Sigmoid colon (tissue), 7 donors: ENCODE measurements at places on chromosomes 2 and 18. TPM values are rescaled to one million over a fixed set of nuclear protein-coding genes. Genes with fewer than 3 reads are reported as not detected.

INO80B gene
- total RNA-seq = 8.9 TPM

NGEF gene
- total RNA-seq = 0.36 TPM

ANKAR gene
- 11.9 TPM for total RNA-seq

TUBA4A gene
- 109 TPM for total RNA-seq

TRIM43 gene
- total RNA-seq = not detected

RTKN gene
- total RNA-seq = 20.0 TPM

BARD1 gene
- 47.6 TPM for total RNA-seq

- no peak overlapping the region for H3K27ac ChIP-seq
- no peak overlapping the region for H3K4me3 ChIP-seq
- H3K4me1 ChIP-seq = no peaks in the 10 kb centered on the region
These were observed 14.6 kb upstream of the ACOXL start for GRCh38 chr2:110717734-110718133.

DNA sequence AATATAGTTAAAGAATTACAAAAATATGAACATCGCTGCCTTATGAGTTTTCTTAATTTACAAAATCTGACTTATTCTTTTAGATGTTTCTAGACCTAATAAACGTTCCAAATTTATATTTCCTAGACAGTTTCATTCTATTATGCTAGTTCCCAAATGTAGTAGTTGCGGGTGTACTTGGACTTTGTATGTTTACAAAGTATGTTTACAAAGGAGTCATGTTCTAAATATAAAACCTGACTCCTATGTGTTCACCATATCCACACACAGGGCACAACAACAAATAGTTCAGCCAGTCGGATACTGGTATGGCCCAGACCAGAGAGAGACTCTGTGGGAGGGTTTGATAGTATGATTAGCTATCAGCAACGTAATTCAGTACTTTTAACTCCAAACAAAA lies 230.7 kb downstream of the KCNH7 start:
- no peak overlapping the region for H3K4me3 ChIP-seq
- no peaks in the 10 kb centered on the region for H3K4me1 ChIP-seq
- DNase-seq = no peak
- H3K27ac ChIP-seq = no peak overlapping the region

- H3K4me1 ChIP-seq = no peaks in the 10 kb centered on the region
- no peak overlapping the region for H3K27ac ChIP-seq
- no peaks in the 10 kb centered on the region for H3K36me3 ChIP-seq
- no peaks in the 10 kb centered on the region for H3K27me3 ChIP-seq
- no peak for DNase-seq
- no peak overlapping the region for H3K4me3 ChIP-seq
These were observed 20.5 kb downstream of the FTCDNL1 start for GRCh38 chr2:199830531-199830930.

DNA sequence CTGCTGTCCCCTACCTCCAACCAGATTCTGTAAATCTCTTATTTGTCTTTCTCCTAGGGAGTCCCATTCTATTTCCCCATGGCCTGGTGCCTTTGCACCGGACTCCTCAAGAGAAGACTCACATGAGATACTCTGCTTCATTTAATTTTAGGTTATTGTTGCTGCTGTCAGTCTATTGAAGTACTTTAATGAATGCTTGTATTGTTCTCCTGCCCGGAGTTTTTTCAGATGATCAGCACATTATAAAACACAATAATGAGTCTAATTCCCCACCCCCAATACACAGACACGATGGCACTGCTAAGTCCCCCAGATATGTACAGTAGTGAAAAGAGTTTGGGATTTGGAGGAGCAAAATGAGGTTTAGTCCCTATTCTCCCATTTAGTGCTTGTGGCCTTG lies 58.9 kb downstream of the HAUS1 start:
- no peak for DNase-seq
- H3K36me3 ChIP-seq = no peaks in the 10 kb centered on the region
- no peak overlapping the region for H3K27ac ChIP-seq
- no peak overlapping the region for H3K4me3 ChIP-seq
- H3K4me1 ChIP-seq = no peaks in the 10 kb centered on the region

GRCh38 chr18:8752329-8752728 lies 47.0 kb downstream of the MTCL1 start:
- no peak overlapping the region for H3K4me3 ChIP-seq
- H3K27ac ChIP-seq = peak overlapping the region; percentile 77
- H3K36me3 ChIP-seq = no peaks in the 10 kb centered on the region
- H3K4me1 ChIP-seq = no peaks in the 10 kb centered on the region
- H3K27me3 ChIP-seq = no peaks in the 10 kb centered on the region

DNA sequence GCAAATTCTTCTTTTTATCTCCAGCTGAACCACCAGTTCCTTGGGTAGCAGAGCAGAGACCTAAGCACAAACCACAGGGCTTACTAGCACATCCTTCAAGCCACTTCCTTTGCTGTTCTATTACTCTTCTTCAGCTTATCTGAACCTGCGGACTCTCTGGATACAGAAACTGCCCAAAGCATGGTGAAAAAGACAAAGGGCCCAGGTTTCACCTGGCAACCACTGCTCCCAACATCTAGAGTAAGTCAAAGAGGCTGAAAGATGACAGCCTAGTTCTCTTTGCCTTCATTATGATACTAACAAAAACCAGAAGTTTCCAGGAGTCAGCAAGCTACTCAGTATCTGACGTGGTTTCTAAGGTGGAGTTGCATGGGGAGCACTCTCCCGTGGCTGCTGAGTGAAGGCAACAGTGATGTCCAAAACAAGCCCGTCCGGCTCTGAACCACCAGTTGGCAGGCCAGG lies 43.4 kb downstream of the KANSL3 start:
- DNase-seq = no peak
- no peak overlapping the region for H3K4me3 ChIP-seq
- peaks cover 42% of the 10 kb centered on the region for H3K36me3 ChIP-seq
- H3K27me3 ChIP-seq = no peaks in the 10 kb centered on the region
- no peak overlapping the region for H3K27ac ChIP-seq

GRCh38 chr2:9836074-9836473 lies 7.2 kb upstream of the TAF1B start:
- no peaks in the 10 kb centered on the region for H3K27me3 ChIP-seq
- H3K4me1 ChIP-seq = no peaks in the 10 kb centered on the region
- no peak for DNase-seq

GRCh38 chr18:21991081-21991534 lies 178.3 kb upstream of the GATA6 start:
- H3K4me1 ChIP-seq = peaks cover 2% of the 10 kb centered on the region
- no peak for DNase-seq
- no peaks in the 10 kb centered on the region for H3K36me3 ChIP-seq
- no peak overlapping the region for H3K27ac ChIP-seq
- H3K27me3 ChIP-seq = no peaks in the 10 kb centered on the region
- no peak overlapping the region for H3K4me3 ChIP-seq

DNA sequence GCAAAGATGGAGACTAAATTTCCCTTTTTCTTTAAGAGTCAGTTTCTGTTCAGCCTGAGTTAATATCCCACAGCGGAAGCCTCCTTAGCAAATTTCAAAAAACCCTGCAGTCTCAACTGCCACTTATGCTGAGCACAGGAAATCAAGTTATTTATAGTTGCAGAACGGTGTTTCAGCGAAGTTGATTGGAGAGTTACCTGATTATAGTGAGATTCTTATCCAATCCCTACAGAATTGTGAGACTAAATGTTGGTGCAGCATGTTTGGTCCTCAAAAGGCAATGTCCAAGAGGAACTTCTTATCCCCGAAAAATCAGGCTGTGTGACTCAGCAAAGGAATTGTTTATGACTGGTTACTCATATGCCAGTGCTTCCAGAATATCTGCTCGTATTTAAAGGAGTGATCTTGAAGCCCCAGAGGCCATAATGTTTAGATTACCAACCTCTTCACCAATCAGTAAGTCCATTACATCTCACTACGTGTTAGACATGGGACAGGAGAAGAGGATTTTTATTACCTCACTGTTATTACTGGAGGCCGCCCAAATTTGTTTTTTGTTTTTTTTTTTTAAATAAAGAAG lies 67.9 kb downstream of the LRRFIP1 start:
- peak overlapping the region; percentile 92 for H3K27ac ChIP-seq
- peak; percentile 29 for DNase-seq
- no peaks in the 10 kb centered on the region for H3K27me3 ChIP-seq
- peaks cover 82% of the 10 kb centered on the region for H3K4me1 ChIP-seq
- H3K36me3 ChIP-seq = no peaks in the 10 kb centered on the region

DNA sequence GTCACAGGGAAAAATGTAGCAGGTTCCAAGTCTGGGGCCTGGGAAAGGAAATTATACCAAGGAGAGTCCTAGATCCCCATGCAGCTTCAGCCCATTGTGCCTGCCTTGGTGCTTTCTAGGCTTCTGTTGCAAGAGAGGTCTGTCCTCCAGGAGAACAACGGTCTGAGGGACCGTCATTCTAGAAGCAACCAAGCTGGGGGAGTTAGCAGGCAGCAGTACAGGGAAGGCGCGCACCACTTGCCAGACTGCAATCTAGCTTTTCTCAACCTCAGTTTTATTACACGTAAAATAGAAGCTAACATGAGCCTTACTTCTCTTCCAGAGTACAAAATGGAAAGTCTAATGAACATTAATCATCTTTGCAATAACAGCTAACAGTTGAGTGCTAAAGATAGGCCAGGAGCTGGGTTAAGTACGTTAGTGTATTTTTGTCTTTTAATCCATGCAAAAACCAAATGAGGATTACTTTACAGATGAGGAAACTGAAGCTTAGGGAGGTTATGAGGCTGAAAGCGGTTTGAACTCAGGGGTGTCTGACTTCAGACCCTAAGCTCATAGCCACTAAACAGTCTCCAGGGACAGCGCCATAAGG lies 1.9 kb downstream of the TCF23 start:
- no peaks in the 10 kb centered on the region for H3K27me3 ChIP-seq
- no peaks in the 10 kb centered on the region for H3K4me1 ChIP-seq
- no peak overlapping the region for H3K27ac ChIP-seq
- no peak for DNase-seq
- H3K36me3 ChIP-seq = no peaks in the 10 kb centered on the region
- H3K4me3 ChIP-seq = no peak overlapping the region

DNA sequence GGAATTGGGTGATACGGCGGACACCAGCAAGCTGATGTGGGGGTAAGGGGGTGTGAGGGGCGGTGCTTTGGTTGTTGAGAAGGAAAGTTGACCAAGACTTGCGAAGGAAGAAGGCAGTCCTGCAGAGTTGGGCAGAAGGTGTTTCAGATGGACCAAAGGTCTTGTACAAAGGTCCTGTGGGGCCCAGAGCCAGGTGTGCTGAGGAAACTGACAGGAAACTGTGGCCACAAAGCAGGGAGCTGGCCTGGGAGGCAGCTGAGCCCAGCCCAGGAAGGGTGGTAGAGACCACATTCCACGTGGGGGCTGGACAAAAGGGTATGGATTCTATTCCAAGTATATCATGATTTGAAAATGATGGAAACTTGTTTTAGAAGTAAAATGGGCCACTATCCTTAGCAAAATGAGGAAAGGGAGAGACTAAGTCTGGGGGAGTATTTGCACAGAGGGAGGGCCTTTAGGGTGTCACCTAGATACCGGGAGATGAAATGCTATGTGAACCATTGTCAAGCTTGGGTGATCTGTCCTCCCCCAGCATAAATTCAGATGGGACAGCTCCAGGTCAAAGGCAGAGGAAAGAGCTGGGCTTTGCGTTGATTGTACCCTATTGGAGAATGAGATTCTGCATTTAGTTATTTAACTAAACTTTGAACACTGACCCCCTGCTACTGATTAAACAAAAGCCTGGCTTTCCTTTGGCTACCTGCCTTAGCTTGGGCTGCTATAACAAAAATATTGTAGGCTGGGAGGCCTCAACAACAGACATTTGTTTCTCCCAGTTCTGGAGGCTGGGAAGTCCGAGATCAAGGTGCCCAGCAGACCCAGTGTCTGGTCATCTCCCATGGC lies 4.3 kb upstream of the EDAR start:
- H3K4me1 ChIP-seq = no peaks in the 10 kb centered on the region
- H3K27ac ChIP-seq = no peak overlapping the region
- no peak for DNase-seq
- H3K27me3 ChIP-seq = peaks cover 12% of the 10 kb centered on the region
- H3K4me3 ChIP-seq = no peak overlapping the region

DNA sequence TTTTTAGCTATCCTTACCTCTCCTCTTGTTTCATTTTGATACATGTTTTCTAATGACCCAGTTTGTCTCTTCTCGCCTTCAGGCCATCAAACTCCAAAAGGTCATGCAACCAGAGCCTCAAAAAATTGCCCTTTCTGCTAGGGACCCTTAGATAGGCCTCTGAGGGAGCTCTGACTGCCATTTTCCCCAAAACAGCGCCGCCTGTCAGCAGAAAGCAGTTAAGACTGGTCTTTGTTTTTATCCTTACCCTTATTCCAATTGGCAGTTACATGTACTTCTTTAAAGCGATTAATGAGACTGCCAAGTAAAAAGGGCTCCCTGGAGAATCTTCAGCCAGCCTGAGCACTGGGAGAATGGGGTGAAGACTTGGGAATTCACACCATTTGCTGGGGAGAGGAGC lies 55.1 kb upstream of the RIT2 start:
- no peak for DNase-seq
- H3K27me3 ChIP-seq = no peaks in the 10 kb centered on the region
- H3K4me3 ChIP-seq = no peak overlapping the region
- H3K36me3 ChIP-seq = no peaks in the 10 kb centered on the region
- no peaks in the 10 kb centered on the region for H3K4me1 ChIP-seq

DNA sequence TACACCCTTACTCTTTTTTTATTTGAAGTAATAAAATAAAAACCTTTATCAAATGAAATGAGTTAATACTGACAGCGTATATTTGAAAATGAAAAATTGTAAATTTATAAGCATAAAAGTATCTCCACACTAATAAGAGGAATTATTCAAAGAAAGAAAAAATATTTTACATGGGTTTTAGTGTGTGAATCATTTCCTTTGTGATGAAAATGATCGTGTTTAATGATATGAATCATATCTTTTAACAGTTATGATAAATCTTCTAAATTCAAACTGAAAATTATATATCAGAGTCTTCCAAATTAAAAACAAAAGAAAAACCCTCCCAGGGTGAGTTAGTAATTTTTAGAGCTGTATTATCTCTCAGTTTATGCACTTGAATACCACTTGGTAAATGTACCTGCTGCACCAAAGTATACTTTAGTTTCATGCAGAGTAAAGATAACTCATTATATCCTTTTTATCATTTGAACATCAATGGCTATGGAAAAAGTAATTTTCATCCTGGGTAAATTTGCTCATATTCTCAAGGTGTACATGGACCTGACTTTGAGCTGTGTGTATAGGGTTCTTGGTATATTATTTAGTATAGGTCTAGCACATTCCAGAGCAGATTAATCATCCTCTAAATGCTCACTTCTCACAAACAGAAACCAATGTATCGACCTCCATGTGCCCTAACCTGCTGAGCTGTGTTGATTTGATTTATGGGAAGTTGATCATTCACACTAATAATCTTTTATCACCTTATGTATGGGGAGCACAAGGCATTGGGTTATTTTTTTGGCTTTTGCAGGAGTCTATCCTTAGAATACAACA lies 98.7 kb upstream of the VWC2L start:
- H3K4me3 ChIP-seq = no peak overlapping the region
- no peak for DNase-seq
- no peaks in the 10 kb centered on the region for H3K36me3 ChIP-seq
- no peaks in the 10 kb centered on the region for H3K4me1 ChIP-seq
